ENCODE measurements at places on chromosomes 4 and X.
A peak's percentile ranks its signal among the peaks of the same experiment; 100 is the strongest.

DNA sequence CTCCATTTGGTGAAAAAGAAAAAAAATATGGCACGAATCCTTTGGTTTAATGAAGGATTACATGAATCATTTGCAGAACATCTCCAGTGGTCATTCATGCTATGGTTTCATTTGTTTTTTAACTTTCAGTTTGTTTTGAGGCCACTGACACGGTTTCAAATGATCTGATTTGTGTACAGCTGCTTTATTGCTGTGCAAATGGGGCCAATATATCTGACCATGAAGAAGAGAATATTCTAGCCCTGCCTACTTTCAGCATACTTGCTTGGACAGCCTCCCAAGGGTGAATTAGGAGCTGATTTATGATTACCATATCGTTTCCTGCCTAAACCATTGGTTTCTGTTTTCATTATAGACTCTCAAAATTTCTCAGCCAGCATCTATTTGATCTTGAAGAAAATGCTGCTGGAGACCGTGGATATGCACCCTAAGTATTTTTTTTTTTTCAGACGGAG is 30.7 kb downstream of the SPARCL1 start:
- DNase-seq: no peak

GRCh38 chr4:2768921-2769336 is 12.8 kb upstream of the TNIP2 start:
- DNase-seq: no peak

- no peak for DNase-seq
These were observed 134.4 kb downstream of the MAD2L1 start for GRCh38 chr4:119932277-119932676.

GRCh38 chrX:2676794-2677675 is 14.1 kb upstream of the CD99 start:
- no peak for DNase-seq

DNA sequence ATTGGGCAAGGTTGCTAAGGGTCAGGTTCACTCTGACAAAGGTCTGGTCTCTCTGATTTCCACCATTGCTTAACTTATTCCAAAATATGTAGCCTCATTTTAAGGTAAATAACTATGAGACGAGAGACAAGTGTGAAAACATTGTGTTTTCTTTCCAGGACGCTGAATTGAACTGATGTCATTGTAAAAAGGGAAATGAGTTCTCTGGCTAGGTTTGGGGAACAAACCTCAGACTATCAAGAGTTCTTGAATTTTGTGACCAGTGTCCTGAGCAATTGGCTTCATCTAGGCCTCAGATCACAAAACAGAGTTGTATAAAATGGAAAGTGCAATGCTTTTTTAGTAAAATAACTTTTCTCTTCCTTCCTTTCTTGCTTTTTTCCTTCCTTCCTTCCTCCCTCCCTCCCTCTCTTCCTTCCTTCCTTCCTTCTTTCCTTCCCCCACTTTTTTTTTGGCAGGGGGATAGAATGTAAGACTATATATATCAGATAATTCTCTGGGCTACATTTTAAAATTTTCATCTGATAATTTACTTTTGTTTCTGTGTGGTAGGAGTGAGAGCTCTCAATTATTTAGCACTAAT is 30.8 kb upstream of the CXCL8 start:
- no peak for DNase-seq

GRCh38 chr4:138226351-138226750 is 15.8 kb downstream of the SLC7A11 start:
- no peak for DNase-seq

DNA sequence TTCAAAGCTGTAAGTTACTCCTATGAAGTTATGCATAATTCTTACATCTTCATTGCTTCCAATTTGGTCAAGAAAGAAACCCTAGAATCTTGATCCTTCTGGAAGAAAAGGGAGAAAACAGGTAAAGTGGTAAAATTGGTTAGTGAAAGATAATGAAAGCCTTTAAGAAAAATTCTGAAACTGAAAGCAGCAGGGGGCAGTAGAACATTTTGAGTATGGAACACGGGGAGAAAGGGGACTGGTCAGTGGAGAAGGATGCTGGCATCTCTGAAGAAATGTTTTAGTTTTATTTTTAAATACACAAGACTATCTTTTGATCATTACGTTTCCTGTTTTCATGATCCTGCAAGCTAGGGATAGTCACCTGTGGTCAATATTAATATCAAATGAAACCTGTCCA is 54.3 kb downstream of the SLIT2 start:
- peak; percentile 42 for DNase-seq

- DNase-seq: no peak
These were observed 179.4 kb upstream of the PACRGL start for GRCh38 chr4:20520901-20521300.

- no peak for DNase-seq
These were observed 211.9 kb upstream of the PRPS2 start for GRCh38 chrX:12579311-12579710.

DNA sequence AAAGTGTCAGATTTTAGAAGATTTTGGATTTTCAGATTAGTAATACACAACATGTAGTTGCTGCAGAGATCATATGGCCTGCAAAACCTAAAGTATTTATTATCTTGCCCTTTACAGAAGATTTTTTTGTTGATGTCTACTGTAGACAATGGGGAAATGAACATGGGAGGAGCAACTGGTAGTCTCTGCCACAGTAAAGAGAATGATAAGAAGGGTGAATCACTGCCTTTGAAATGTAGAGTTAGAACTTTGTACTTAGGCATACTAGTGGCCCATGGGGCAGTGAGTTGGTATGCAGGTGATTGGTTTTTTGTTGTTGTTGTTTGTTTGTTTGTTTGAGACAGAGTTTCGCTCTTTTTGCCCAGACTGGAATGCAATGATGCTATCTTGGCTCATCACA is 50.1 kb downstream of the GAB1 start:
- no peak for DNase-seq

- no peak for DNase-seq
These were observed 74.1 kb upstream of the TMEM164 start for GRCh38 chrX:109928596-109929335.

GRCh38 chr4:55546506-55546755 is 278 bp downstream of the CLOCK start:
- DNase-seq: no peak

DNA sequence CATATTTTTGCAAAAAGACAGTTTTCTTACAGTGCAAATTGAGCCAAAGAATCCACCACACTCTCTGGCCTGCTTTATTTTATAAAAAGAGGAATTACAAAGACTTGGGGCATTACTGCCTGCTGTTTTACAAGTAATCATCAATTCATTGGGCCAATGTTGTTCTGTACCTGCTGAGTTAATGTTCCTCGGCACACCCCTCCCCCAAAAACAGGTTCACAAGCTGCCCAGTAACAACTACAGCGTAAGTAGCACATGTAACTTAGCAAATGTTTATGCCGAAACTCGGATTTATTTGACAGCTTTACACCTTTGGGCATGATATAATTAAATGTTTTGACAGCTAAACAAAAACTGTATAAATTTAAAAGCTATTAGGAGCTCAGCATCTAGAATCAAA is 214.6 kb upstream of the MAB21L2 start:
- no peak for DNase-seq

GRCh38 chrX:43581167-43581566 is 74.9 kb upstream of the MAOA start:
- DNase-seq: no peak

- peak; percentile 23 for DNase-seq
These were observed 158.7 kb downstream of the ZNF674 start for GRCh38 chrX:46386511-46386910.

GRCh38 chrX:152405561-152405960 is 45.6 kb downstream of the GABRA3 start:
- no peak for DNase-seq

- DNase-seq: no peak
These were observed 221.0 kb downstream of the PALLD start for GRCh38 chr4:168717847-168718246.

DNA sequence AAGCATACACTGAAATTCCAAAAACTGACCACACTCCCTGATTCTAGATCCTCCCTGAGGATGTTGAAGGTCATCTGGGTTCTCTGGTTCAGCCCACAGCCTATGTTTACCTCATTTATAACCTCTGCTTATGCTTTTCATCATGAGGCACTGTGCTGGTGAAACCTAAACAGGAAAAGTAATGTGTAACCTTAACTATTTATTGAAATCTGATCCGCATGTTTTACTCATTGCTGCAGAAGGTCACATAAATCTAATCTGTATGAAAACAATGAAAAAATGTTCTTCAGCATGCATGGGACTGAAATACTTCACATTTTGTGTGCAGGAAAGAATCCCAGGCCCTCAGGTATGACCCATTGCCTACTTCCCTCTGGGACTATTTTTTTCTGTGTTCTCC is 30.3 kb downstream of the UCHL1 start:
- no peak for DNase-seq

- DNase-seq: no peak
These were observed 54.0 kb upstream of the TACR3 start for GRCh38 chr4:103773691-103774231.

DNA sequence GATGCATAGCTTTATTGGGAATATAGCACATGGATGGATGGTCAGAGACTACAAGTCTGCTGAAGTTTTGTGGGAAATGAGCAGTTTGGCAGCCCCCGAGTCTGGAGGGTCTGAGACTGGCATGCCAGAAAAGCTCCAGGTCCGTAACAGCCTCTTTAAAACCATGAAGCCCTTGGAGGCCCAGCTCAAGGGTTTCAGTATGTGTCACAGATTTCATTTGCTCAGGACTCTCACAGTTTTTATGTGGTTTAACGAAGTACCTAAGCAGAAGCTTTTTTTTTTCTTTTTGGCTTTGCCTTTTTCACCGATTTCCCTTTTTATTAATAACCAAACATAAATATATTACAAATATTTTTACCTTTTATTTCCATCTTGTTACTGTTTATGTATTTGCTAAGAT is 30.6 kb upstream of the TMEM184C start:
- no peak for DNase-seq

DNA sequence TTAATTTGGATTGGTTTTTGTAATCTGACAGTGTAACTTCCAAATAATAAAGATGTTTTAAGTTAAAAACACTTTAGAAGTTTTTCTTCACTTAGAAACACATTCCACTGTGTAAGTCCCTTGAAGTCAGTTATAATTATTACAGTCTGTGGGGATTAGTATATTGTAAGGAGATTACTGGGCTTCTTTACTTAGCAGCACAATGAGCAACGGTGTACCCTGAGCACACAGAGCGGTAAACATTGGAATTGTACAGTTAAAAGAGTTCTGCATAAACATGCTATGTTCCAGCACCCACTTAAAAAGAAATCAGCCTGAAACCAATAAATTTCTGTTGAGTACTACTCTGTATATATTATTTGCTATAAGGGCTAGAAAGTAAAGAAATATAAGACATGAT is 44.3 kb downstream of the CCSER1 start:
- no peak for DNase-seq

- no peak for DNase-seq
These were observed 168.5 kb upstream of the LDB2 start for GRCh38 chr4:17066972-17067371.

DNA sequence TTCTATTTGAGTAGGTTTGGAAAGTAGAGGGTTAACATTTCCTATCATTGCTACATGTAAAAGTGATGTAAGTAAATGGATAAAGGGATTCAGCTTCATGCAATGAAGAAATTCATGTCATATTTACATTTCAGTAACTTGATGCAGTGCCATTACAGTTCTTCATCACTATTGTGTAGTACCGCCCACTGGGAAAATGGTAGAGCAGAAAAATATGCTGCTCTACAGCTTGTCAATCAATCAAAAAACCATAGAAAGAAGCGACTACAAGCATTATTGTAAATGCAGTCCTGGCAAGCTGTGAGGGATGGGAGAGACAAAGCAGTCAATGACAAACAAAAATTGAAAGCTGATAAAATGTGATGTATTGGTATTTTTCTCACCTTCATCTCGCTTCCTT is 1597.9 kb downstream of the RPA4 start:
- DNase-seq: no peak

DNA sequence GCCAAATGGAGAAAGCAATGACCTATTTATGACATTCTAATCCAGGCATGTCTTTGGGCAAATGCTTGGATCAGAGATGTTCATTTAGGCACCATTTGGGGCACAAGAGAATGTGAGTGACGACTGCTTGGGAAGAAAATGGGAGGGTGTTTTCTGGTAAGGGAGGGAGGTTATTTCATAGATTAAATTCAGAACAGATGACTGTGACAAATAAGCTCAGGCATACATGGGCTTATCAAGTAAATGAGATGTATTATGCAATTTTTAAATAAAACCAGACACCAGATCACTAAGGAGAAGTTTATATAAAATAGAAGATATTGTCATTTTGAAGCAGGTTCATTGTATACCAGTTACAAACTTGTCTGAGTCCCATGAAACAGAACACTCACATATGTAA is 71.4 kb upstream of the UGT8 start:
- no peak for DNase-seq

- DNase-seq: peak; percentile 17
These were observed 8.1 kb upstream of the STPG2 start for GRCh38 chr4:98151145-98151924.

GRCh38 chrX:124938715-124939114 is 381.0 kb upstream of the TEX13C start:
- DNase-seq: no peak

GRCh38 chrX:16278927-16279326 is 111.6 kb downstream of the MAGEB17 start:
- DNase-seq: peak; percentile 5

DNA sequence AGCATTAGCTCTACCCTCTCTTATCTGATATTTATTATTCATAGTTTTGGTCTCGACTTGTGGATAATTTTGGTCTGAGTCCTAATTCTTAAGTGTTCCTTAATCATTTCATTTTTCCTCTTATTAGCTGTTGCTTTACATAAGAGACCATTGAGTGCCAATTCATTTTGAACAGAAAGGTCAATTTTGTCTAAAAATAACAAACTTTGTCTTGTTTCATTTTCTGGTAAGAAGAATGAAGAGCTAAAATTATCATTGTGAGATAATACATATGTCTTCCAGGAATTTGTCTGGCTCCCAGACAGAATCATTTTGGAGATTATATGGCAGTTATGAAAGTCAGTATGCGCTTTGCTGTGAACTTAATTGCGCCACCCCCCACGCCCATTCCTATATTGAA is 1471.8 kb downstream of the PCDH7 start:
- no peak for DNase-seq

DNA sequence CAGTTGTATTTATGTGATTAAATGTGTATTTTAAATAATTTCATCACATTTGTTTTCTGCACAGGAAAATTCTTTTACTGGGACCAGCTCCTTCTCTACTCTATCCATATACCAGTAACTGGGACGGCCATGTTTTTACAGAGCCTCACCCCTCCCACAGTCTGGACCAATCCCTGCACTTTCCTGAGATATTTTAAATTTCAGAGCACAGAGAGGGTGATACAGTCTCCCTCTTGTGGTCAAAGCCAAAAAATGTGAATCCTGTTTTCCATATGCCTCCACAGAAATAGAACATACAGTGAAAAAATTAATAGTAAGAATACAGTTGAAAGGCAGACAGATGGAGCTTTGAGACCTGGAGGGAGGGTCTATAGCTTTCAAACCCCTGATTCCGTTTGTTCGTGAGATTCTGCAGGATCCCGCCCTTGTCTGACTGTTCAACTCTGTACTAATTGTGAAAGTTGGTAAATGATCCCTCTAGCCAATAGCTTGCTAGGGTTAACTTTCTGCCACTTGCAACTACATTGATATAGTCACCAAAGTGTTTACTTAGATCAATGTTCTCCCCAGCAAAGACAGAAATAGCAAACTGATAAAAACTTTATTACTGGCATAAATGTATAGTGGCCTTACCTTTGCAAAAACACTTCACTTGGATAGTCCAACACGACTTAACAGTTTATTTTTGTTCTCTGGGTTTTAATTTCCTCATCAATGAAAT is 172.2 kb downstream of the PPARGC1A start:
- peak; percentile 70 for DNase-seq

Measured in NAMALWA (cell line).